Adrenal gland (tissue), 19 donors: ENCODE measurements at places on chromosomes 16 and 17. TPM values are rescaled to one million over a fixed set of nuclear protein-coding genes. Genes with fewer than 3 reads are reported as not detected.

KRT34 gene
- total RNA-seq = not detected

SRL gene
- 1.3 TPM for total RNA-seq

- no peak overlapping the region for H3K27ac ChIP-seq
- H3K27me3 ChIP-seq = no peaks in the 10 kb centered on the region
- no peaks in the 10 kb centered on the region for H3K36me3 ChIP-seq
- H3K4me3 ChIP-seq = no peak overlapping the region
- no peak for DNase-seq
Measured at GRCh38 chr17:43698678-43699437, 37.1 kb upstream of the MEOX1 start.

GRCh38 chr17:77435272-77436057 is 294.7 kb downstream of the SEC14L1 start:
- H3K27ac ChIP-seq = no peak overlapping the region
- no peaks in the 10 kb centered on the region for H3K36me3 ChIP-seq
- no peak overlapping the region for H3K4me3 ChIP-seq

- H3K4me3 ChIP-seq = no peak overlapping the region
- H3K27ac ChIP-seq = no peak overlapping the region
Measured at GRCh38 chr16:65919145-65919985, 447.1 kb upstream of the CDH5 start.
